HuH-7 (cell line): ENCODE measurements at places on chromosomes 11 and 22.

GRCh38 chr11:57482782-57483561 is 22.6 kb downstream of the RTN4RL2 start:
- DNase-seq: peak; percentile 100

- no peak for DNase-seq
Observed at GRCh38 chr22:49756676-49757075, 71.0 kb downstream of the BRD1 start.

DNA sequence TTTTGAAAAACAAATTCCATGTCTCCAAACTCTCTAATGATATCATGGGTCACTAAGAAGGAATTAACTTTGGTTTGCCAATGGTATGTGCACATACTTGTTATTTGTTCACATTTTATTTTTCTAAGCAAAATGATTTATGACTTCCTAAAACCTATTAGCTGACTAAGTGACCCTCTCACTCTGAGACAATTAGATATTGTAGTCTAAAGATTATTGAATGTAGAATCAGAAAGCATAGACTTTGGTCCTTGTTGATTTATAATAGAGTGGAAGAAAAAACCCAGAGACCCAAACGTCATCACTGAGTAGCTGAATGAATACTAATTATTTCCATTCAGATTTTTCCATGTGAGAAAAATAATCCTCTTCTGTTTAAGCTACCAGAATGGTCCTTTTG is 243.5 kb upstream of the ANO3 start:
- DNase-seq: no peak

- DNase-seq: no peak
Observed at GRCh38 chr11:9563196-9563730, 10.2 kb upstream of the WEE1 start.

DNA sequence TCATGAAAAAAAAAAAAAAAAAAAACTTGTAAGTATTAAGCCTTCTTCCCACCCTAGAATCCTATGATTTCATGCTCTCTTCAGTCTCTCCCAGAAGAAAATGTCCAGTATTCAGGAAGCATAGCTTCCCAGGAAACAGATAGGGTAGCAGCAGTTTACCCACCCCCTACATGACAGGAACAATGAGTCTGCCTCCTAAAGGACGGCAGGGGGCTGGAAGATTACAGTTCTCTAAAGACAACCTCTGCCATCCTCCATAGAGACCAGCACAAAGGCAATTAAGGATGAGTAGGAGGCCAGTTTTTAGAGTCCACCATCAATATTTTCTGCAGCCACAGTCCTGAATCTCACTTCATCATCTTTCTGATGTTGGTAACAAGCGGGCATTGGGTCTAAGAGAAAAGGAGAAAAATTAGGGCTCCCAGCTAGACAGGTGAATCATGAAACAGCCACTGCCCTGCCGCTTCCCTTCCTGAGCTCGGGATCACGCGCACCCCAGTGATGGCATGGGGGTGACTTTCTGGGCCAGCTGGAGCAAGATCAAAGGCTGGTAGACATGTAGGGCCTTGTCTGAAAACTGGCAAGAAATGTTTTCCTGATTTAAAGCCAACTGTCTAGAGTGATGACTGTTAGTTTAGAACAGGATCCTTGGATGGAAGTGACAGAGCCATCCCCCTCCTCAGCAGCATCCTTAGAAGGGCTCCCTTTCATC is 322.8 kb downstream of the LARGE1 start:
- no peak for DNase-seq

- no peak for DNase-seq
Observed at GRCh38 chr22:49587421-49587820, 240.3 kb downstream of the BRD1 start.

- no peak for DNase-seq
Observed at GRCh38 chr11:27830206-27830605, 130.0 kb upstream of the BDNF start.

- DNase-seq: peak; percentile 24
Observed at GRCh38 chr11:126573325-126573978, 218.0 kb downstream of the ST3GAL4 start.

- no peak for DNase-seq
Observed at GRCh38 chr11:12755510-12756453, 81.6 kb downstream of the TEAD1 start.

- DNase-seq: no peak
Observed at GRCh38 chr22:23110190-23110921, 31.4 kb downstream of the RSPH14 start.

DNA sequence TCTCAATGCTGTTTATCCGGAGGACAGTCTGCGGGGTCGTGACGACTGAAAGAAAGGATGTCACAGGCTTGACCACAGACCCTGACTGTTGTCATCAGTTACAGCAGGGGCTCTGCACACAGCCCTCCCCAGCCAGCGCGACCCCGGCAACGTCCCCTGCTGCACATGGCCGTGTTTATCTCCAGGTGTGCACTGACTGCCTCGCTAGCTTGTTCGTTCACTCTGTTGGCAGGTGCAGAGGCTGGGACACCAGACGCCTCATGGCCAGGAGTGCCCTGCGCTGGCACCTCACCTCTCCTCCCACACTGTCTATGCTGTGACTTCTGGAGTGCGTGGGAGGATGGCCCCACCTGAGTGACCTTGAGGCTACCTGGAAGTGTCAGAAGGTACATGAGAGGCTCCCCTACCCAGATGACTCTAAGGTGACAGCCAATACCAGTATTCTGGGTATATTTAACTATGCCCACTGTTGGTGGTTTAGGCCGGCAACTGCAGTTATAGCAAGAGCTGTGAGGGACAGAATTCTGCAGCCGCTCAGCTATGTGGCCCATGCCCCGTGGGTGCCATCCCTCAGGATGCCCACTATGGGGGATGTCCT is 12.2 kb downstream of the MRPL21 start:
- no peak for DNase-seq

- no peak for DNase-seq
Observed at GRCh38 chr22:44574057-44574639, 76.1 kb upstream of the RTL6 start.

DNA sequence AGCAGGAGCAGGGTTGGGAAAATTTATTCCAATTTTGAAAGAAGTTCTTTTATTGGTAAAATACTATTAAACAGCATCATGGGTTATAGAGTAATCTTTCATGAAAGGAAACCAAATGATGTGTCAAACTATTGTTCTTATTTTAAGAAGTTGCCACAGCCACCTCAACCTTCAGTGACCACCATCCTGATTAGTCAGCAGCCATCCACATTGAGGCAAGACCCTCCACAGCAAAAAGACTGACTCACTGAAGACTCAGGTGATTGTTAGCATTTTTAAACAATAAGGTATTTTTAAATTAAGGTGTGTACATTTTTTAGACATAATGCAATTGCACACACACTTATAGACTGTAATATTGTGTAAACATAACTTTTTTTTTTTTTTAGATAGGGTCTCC is 3.7 kb upstream of the HEPHL1 start:
- DNase-seq: no peak

- DNase-seq: no peak
Observed at GRCh38 chr11:41133023-41133422, 326.4 kb downstream of the LRRC4C start.

- DNase-seq: no peak
Observed at GRCh38 chr11:72595292-72595684, 78.9 kb downstream of the PDE2A start.

- DNase-seq: no peak
Observed at GRCh38 chr11:72735495-72736027, 16.6 kb downstream of the ARAP1 start.

GRCh38 chr22:20009582-20010306 is 6.9 kb downstream of the ARVCF start:
- no peak for DNase-seq

DNA sequence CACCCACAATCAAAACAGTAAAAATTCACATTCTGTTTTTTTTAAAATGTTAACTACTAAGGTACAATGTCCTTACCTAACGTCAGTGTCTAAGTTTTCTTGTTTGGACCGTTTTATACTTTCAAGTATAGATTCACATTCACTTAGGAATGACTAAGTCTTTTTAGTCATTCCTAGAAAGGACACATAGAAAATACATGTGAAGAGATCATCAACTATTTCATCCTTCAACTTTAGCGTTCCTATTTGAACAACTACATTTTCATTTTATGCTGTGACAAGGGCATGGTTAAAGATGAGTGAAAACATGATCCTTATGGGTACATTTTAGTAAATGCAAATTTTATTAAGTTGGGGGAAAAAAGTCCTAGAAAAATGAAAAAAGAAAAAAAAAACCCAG is 62.8 kb downstream of the DDX10 start:
- no peak for DNase-seq

DNA sequence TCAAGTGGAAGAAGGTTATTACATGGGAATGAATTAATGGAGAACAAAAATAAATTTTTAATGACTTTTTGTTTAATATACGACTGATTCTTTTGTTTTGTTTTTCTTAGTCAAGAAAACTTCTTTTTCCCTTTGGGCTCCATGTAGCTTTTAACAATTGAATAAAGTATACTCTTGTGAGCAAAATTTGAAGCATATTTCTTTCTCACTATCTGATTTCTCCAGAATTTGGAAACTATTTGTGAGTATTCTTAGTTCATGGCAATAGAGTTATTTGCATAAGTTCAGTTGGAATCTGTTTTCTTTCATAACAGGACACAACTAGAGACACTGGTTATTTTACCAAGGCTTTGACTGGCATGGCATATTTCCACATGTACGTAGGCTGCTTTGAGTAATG is 3.8 kb upstream of the APOL1 start:
- no peak for DNase-seq

- DNase-seq: no peak
Observed at GRCh38 chr11:95378789-95379188, 147.8 kb upstream of the SESN3 start.

GRCh38 chr11:28417601-28418323 is 309.6 kb downstream of the METTL15 start:
- no peak for DNase-seq

DNA sequence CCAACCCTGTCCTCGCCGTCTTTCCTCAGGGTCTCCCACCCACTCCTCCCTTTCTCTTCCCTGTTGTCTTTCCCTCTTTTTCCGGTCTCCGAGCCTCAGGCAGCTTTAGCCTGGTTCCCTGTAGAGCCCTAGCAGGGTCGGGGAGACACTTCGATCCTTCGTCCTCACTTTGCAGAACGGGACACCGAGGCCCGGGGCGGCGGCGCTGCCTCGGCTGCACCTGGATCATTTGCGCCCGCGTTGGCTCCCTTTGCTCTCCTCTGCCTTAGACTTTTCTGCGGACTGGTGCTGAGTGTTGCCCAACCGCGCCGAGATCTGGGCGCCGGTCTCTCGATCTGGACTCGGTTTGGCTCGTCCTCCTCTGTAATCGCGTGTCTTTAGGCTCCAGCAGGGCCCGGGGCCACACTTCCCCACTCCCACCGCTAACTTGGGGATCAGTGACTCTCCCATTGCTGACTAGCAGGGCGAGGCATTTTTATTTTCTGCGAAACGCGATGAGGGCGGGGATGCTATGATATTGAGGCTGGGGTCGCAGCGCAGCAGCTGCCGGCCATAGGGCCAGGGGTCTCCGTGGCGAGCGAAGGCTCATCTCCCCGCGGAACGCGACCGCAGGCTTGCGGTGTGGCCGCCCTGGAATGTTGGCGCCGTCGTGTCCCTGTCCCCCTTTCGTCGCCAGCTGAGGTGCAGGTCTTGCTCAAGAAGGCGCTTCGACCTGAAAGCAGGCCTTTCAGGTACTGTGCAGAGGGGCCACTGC is 1.6 kb upstream of the E2F8 start:
- DNase-seq: no peak
